ENCODE measurements at places on chromosomes 2 and 18. TPM values are rescaled to one million over a fixed set of nuclear protein-coding genes. Genes with fewer than 3 reads are reported as not detected.
A peak's percentile ranks its signal among the peaks of the same experiment; 100 is the strongest.

Gene HOXD13
- not detected for total RNA-seq

DNA sequence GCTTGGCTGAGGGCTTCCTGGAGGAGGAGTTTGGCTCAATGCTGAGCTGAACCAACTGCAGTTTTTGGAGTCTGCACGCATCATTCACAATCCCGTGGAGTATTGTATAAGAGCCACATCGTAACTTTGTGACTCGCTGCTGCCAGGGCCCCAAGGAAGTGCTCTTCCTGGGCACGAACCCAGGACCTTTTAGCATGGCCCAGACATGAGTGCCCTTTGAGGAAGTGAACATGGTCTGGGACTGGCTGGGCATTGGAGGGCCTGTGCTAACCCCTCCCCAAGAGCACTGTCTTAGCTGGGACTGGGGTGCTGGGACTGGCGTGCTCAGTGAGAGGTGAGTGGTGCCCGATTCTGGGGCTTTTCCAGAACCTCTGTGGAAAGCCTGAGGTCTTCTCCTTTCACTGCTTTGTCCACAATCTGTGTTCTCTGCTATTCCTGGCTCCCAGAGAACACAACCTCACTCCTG, 88.6 kb downstream of the LIPG start:
- DNase-seq = no peak

GRCh38 chr18:49177812-49178211, 227.0 kb upstream of the SMAD7 start:
- no peak for DNase-seq

GRCh38 chr18:25503567-25504081, 151.7 kb upstream of the ZNF521 start:
- DNase-seq = no peak

Gene FAM228A
- 0.35 TPM for total RNA-seq

Gene DTNB
- 5.7 TPM for total RNA-seq

Gene ZAP70
- 1.2 TPM for total RNA-seq

- DNase-seq = no peak
Observed at GRCh38 chr2:96789245-96789617, 26.8 kb upstream of the CNNM3 start.

DNA sequence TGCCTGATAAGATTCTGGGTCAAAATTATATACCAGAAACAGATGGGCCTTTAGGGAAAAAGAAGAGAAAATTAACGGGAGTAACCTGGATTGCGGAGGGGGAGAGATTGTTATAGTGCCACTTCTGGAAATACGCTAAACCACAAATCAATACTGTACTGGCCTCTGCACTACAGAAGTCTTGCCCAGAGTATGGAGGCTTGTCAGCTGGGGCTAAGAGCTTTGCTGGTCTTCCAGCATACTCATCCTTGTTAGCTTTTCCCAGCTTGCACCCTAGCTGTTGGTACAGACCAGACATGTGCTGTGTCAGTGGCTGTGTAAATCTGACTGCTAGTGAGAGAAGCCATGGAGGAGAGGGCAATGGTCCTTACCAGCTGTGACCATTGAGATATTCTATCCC, 8.9 kb downstream of the AGBL5 start:
- no peak for DNase-seq

DNA sequence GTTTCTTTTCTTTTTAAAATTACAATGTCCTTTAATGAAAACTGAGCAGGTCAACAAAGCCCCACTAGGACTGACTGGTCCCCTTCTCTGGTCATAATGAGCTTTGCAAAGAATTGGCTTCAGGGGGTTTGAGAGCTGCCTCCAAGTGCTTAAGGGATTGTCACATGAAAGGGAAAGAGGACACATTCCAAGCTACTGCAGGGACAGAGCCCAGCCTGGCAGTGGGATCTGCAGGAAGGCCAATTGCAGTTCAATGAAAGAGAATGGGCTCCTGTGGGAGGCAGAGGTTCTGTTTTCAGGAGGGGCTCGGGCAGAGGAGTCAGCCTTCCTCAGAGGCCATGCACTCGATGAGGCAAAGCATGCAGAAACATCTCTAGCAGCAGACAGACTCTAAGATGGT, 84.1 kb upstream of the ACKR3 start:
- no peak for DNase-seq

Gene INPP5D
- 6.2 TPM for total RNA-seq

Gene TCF23
- total RNA-seq = not detected

- DNase-seq = no peak
Observed at GRCh38 chr2:238895361-238895882, 47.5 kb downstream of the TWIST2 start.

DNA sequence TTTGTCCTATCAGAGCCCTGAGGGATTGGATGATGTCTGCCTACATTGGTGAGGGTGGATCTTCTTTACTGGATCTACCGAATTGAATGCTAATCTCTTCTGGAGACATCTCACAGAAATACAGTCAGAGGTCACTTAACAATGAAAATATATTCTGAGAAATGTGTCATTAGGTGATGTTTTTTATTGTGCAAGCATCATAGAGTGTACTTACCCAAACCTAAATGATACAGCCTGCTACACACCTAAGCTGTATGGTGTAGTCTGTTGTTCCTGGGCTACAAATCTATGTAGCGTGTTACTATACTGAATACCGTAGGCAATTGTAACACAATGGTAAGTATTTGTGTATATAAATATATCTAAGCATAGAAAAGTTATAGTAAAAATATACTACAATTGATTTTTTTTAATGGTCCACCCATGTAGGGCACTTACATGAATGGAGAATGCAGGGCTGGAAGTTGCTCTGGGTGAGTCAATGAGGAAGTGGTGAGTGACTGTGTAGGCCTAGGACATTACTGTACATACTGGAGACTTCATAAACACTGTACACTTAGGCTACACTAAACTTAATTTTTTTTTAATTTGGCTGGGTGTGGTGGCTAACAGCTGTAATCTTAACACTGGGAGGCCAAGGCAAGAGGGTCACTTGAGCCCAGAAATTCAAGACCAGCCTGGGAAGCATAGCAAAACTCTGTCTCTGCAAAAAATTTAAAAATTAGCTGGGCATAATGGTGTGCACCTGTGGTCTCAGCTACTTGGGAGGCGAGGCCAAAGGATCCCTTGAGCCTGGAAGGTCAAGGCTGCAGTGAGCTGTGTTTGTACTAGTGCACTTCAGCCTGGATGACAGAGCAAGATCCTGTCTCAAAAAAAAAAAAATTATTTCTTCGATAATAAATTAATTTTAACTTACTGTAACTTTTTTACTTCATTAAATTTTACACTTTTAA, 226.3 kb upstream of the UBE2E3 start:
- no peak for DNase-seq

Gene TSGA10
- 1.6 TPM for total RNA-seq

DNA sequence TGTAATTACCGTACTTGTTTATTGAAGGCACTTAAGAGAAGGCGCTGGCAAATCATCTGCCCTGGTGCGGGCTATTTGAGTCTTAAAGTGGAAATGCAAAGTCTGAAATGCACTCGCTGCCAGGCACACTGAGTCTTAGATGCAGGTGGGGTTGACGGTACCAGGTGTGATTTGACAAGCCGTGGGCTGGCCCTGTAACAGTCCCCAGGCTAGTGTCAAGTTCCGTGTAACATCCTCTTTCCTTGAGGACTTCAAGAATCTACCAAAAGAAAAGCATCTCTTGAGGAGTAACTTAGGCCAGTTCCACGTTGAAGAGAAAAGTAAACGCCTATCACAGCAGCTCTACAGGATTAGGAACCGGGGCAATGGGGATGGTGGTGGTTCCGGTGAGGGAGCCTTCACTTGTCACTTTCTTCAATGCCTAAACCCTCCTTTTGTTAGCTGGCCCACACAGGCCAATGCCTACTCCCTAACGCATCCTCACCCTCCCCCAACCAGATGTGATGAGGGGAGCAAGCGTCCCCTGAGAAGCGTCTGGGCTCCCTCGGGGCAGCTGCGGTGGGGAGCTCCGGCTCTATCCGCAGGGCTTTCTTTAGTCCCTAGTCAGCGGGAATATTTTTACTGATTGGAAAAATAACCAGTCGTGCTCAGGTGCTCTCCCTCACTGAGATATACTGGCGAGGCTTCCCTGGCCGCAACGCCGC, 1.5 kb upstream of the UGP2 start:
- DNase-seq = no peak

Gene DYNAP
- not detected for total RNA-seq

- DNase-seq = no peak
Observed at GRCh38 chr18:40420675-40421074, 1534.4 kb upstream of the PIK3C3 start.

GRCh38 chr18:10524507-10525370, 1.1 kb upstream of the NAPG start:
- DNase-seq = no peak

DNA sequence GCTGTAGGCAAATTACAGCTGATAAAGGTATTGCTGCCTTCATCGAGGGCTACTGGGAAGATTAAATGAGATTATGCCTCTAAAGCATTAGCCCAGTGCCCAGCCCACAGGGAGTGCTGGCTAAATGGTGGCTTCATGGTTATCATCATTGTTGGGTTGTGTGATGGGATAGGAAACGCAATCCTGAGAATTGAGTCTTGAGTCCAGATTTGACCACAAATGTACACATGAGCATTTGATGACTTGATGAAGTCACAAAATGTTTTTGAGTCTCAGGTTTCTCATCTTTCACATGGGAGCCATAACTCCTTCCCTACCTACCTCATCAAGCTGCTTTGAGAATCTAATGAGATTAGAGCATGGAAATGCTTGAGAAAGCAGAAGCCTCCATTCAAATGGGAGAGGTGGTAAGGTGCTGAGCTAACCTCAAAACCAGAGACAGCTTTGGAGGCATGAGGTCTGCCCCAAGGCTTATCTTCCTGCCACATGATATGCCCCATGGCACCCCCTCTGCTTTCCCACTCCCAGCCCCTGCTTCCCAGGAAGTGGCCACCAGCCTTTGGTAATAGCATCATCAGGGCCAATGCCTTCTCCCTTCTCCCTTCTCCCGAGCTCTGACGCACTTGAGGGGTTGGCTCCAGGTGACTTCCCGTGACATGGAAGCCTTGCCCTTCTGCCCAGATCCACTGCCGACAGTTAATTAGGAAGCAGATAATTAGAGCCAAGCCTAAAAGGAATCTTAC, 149.4 kb upstream of the EPAS1 start:
- peak; percentile 68 for DNase-seq

Gene PARD6G
- 1.3 TPM for total RNA-seq

DNA sequence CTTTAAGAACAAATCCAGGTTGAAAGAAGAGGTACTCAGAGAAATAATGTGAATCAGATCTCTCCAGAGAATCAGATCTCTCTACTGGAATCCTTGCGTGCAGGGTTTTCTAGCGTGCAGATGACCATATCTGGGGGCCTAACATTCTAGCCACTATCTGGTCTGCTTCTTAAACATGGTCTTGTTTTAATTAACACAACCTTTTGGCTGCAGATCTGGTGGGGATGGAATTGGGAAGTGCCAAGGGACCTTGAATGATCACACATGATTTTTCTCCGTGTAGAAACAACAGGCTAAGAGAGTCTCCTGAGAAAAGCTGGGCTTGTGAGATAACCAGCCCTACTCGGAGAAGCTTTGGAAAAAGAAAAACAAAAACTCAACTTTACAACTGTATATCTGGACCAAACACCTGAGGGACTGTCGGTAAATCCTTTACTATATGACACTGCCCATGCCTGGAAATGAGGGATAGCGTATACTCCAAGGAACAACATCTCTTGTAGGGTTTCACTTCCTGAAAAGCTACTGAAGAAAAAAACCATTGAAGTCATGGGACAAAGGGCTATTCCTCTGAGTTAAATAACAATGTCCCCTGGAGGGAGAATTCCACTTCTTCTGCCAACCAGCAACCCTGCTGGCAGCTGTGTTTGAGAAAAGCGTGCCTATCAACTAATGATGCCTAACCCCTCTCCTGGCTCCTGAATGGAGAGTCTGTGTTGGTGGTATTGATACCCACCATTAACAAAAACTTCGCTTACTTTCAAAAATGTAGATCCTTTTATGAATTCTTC, 171.0 kb upstream of the REV1 start:
- DNase-seq = no peak

- DNase-seq = no peak
Observed at GRCh38 chr18:41226911-41227310, 728.1 kb upstream of the PIK3C3 start.

DNA sequence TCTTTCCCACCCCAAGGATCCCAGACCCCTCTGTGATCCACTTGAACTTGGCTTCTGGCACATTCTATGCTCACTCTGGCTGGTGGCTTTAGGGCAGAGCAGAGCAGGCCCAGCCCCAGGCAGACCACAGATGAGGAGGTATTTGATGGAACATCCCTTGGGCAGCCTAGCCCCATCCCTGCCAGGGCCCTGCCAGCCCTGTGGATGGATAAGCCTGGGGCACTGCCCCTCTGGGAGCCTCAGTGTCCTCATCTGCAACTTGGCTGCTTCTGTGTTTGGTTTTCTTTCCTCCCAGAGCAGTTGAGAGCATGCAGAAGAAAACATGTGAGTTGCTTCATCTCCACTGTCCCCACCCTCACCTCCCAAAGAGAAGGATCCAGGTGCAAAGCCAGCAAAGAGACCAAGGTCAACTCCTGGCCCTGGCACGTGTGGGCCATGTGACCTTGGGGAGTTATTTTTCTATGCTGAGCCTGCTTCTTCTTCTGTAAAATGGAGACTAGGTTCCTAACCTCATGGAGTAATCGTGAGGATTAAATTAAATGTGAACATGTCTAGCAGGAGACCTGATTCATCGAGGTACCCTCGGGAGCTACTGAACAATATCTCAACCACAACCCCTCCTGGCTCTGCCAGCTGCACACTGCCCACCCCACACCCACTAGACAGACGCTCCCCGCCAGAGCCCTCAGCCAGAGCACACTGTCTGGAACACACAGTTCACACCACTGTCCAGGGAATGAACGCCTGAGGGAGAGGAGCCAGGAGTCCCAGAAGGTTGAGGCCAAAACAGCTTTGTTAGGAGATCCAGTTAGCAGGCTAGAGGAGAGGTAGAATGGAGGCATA, 14.6 kb upstream of the TNS1 start:
- DNase-seq = peak; percentile 72

Gene ALKAL2
- 2.7 TPM for total RNA-seq

Gene MXD1
- 6.2 TPM for total RNA-seq

Gene THOC1
- total RNA-seq = 13.5 TPM

- DNase-seq = no peak
Observed at GRCh38 chr2:63422556-63422955, 165.7 kb downstream of the WDPCP start.

Gene KRTCAP3
- not detected for total RNA-seq

Gene TMSB10
- total RNA-seq = 452 TPM

GRCh38 chr2:168587307-168587706, 131.2 kb downstream of the CERS6 start:
- no peak for DNase-seq

Gene HOXD8
- 1.1 TPM for total RNA-seq

GRCh38 chr2:241123816-241124536, 21.9 kb upstream of the MTERF4 start:
- peak; percentile 53 for DNase-seq

Gene ALK
- total RNA-seq = not detected

GRCh38 chr2:231621051-231621879, 28.6 kb downstream of the TEX44 start:
- no peak for DNase-seq

GRCh38 chr2:177604271-177605065, 211.9 kb downstream of the AGPS start:
- DNase-seq = no peak

DNA sequence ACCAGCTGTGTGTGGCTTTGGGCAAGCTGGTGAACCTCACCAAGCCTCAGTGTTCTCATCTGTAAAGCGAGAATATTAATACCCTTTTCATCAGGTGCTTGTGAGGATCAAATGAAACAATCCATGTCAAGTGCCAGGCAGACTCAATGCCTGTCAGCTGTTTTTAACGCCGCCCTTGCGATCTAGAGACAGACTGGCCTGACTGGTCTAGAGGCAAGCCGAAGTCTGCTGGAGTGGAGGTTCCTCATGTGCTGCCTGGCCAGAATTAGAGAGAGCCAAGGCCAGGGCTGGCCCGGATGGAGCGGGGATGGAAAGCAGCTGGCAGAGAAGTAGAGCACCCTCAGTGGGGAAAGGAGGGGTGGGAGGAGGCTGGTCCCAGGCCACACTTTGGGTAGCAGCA, 74.5 kb upstream of the B3GNT7 start:
- DNase-seq = no peak

All from cardiac septum (tissue), 1 donor.